ENCODE measurements at places on chromosomes 7 and 10. TPM values are rescaled to one million over a fixed set of nuclear protein-coding genes. Genes with fewer than 3 reads are reported as not detected.

- H3K27me3 ChIP-seq, result peaks cover 6% of the 10 kb centered on the region
- H3K27ac ChIP-seq, result peak overlapping the region; percentile 37
- DNase-seq, result no peak
- no peak overlapping the region for H3K4me3 ChIP-seq
Measured at GRCh38 chr10:49324711-49325110, 25.7 kb downstream of the C10orf71 start.

GRCh38 chr10:5545778-5546710, 21.3 kb downstream of the CALML3 start:
- peaks cover 5% of the 10 kb centered on the region for H3K4me1 ChIP-seq
- peaks cover 2% of the 10 kb centered on the region for H3K36me3 ChIP-seq
- H3K4me3 ChIP-seq, result no peak overlapping the region
- H3K27ac ChIP-seq, result peak overlapping the region; percentile 35
- H3K27me3 ChIP-seq, result peaks cover 3% of the 10 kb centered on the region
- peak; percentile 21 for DNase-seq

Gene BHLHA15
- not detected for total RNA-seq

GRCh38 chr7:90311175-90311574, 9.9 kb downstream of the FAM237B start:
- H3K4me1 ChIP-seq, result no peaks in the 10 kb centered on the region
- no peaks in the 10 kb centered on the region for H3K36me3 ChIP-seq
- no peak for DNase-seq
- H3K27ac ChIP-seq, result no peak overlapping the region
- H3K4me3 ChIP-seq, result no peak overlapping the region
- H3K27me3 ChIP-seq, result peaks cover 11% of the 10 kb centered on the region

GRCh38 chr10:87700031-87700796, 40.5 kb downstream of the PAPSS2 start:
- peaks cover 15% of the 10 kb centered on the region for H3K27me3 ChIP-seq
- no peak for DNase-seq
- no peak overlapping the region for H3K27ac ChIP-seq
- no peak overlapping the region for H3K4me3 ChIP-seq
- H3K4me1 ChIP-seq, result no peaks in the 10 kb centered on the region

GRCh38 chr10:110528224-110528996, 30.7 kb downstream of the DUSP5 start:
- no peak overlapping the region for H3K4me3 ChIP-seq
- H3K4me1 ChIP-seq, result peaks cover 34% of the 10 kb centered on the region
- DNase-seq, result no peak

DNA sequence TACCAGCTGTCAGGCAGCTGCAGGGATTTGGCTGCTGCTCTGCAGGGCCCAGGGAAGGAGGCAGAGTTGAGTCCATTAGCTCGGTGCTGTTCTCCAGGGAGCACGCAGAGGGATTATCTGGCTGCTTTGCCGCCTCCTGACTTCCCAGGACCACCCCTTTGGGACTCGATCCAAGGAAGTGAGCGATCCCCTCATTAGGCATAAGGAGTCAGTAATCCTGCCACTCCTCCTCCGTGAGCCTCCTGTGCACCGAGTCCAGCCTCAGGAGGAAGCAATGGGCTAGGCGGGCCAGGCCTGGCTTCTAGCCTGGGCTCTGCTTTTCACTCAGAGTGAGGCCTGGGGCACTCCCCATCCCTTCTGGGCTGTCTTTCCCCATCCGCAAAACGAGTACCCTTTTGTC, 417.9 kb downstream of the RPS24 start:
- H3K4me1 ChIP-seq, result no peaks in the 10 kb centered on the region
- DNase-seq, result no peak
- no peak overlapping the region for H3K4me3 ChIP-seq

DNA sequence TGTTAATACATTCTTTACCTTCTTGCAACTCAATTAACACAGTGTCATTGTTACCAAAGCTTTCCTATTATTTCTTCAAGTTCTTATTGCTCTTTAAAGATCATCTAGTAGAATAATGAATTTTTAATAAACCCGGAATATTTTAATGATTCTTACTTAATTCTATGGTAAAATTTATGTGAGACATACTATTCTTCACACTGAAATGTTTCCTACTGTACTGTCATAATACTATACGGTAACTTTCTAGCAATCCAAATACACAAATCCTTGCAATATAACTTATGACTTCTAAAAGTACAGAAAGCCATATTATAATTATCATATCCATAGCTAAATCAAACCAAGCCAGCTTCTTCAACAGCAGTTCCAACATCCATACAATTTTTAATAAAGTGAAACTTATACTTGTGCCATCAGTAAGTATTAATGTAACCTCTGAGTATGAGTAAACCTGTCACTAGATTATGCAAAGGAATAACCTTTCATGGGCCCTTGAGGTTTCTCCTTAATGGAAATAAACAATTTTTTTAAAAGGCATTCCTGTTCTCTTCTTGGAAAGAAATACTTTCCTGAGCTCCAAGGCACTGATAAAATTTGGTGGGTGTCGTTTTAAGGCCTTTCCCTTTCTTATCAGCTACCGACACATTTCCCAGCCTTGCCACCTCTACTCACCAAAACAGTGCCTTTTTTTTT, 87.4 kb downstream of the IMMP2L start:
- no peak overlapping the region for H3K4me3 ChIP-seq
- H3K27ac ChIP-seq, result no peak overlapping the region
- DNase-seq, result no peak
- H3K36me3 ChIP-seq, result peaks cover 2% of the 10 kb centered on the region
- H3K4me1 ChIP-seq, result no peaks in the 10 kb centered on the region
- no peaks in the 10 kb centered on the region for H3K27me3 ChIP-seq

- peaks cover 48% of the 10 kb centered on the region for H3K4me1 ChIP-seq
- H3K36me3 ChIP-seq, result peaks cover 6% of the 10 kb centered on the region
Measured at GRCh38 chr7:2037301-2037807, 195.4 kb downstream of the MAD1L1 start.

- no peaks in the 10 kb centered on the region for H3K27me3 ChIP-seq
- no peak overlapping the region for H3K27ac ChIP-seq
- no peak for DNase-seq
- H3K4me3 ChIP-seq, result no peak overlapping the region
- H3K4me1 ChIP-seq, result no peaks in the 10 kb centered on the region
Measured at GRCh38 chr7:54330216-54330800, 211.9 kb upstream of the VSTM2A start.

- DNase-seq, result no peak
- H3K4me1 ChIP-seq, result no peaks in the 10 kb centered on the region
- no peaks in the 10 kb centered on the region for H3K36me3 ChIP-seq
Measured at GRCh38 chr10:3295582-3296151, 123.1 kb upstream of the PITRM1 start.

GRCh38 chr7:148747274-148747673, 48.6 kb downstream of the CUL1 start:
- no peak overlapping the region for H3K4me3 ChIP-seq
- H3K27ac ChIP-seq, result no peak overlapping the region
- DNase-seq, result no peak
- peaks cover 7% of the 10 kb centered on the region for H3K4me1 ChIP-seq

DNA sequence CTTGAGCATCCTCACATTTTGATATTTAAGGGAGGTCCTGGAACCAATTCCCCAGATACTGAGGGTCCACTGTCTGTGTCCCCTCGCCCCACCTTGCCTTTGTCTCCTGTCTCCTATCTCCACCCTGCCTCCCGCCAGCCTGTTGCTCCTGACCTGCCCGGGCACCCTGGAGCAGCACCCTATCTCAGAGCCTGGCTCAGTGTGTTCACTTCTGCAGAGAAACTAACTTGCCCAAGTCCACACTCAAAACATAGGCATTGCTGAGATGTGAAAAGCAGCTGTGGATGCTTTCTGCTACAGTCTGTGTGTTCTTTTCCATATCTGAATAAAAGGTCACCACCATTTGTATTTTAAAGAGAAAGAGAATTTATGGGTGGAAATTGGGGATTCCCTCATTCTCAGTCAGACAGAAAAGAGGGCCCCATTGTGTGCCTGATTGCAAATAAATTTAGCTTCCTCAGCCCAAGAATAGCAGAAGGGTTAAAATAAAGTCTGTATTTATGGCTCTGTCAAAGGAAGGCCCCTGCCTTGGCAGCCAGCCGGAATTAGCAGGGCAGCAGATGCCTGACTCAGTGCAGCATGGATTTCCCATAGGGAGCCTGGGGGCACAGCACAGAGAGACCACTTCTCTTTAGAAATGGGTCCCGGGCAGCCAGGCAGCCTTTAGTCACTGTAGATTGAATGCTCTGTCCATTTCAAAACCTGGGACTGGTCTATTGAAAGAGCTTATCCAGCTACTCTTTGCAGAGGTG, 161.3 kb downstream of the EGFR start:
- no peaks in the 10 kb centered on the region for H3K36me3 ChIP-seq
- no peaks in the 10 kb centered on the region for H3K4me1 ChIP-seq
- no peak for DNase-seq
- no peaks in the 10 kb centered on the region for H3K27me3 ChIP-seq
- no peak overlapping the region for H3K27ac ChIP-seq

Gene PTPN12
- total RNA-seq, result 24.0 TPM

GRCh38 chr10:84593506-84593905, 265.1 kb downstream of the CCSER2 start:
- no peaks in the 10 kb centered on the region for H3K4me1 ChIP-seq
- peaks cover 10% of the 10 kb centered on the region for H3K27me3 ChIP-seq
- H3K4me3 ChIP-seq, result no peak overlapping the region
- H3K27ac ChIP-seq, result no peak overlapping the region
- no peaks in the 10 kb centered on the region for H3K36me3 ChIP-seq

DNA sequence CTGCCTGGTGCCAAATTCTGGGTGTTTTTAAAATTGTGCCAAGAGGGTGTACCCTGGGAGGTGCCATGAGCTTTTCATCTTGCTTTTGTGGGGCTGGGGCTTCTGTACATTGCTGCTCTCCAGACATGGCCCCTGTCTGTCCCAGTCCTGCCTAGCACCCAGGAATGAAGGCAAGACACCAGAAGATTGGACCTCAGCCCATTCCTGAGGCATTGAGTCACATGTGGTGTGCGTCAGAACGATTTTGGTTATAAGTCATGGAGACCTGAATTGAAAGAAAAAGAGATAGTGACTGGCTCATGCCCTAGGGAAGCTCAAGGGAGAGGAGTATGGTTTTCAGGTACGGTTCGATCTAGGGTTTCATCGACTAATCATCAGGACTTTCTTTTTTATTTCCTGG, 493.2 kb downstream of the TYW1 start:
- no peaks in the 10 kb centered on the region for H3K4me1 ChIP-seq
- no peaks in the 10 kb centered on the region for H3K36me3 ChIP-seq
- DNase-seq, result no peak

Gene NYAP1
- 0.42 TPM for total RNA-seq

- H3K27me3 ChIP-seq, result peaks cover 7% of the 10 kb centered on the region
- H3K4me3 ChIP-seq, result no peak overlapping the region
- H3K36me3 ChIP-seq, result no peaks in the 10 kb centered on the region
- no peak for DNase-seq
- peaks cover 11% of the 10 kb centered on the region for H3K4me1 ChIP-seq
Measured at GRCh38 chr10:30782537-30783461, 153.2 kb upstream of the LYZL2 start.

Gene PNLIPRP3
- total RNA-seq, result not detected

GRCh38 chr7:135486261-135486920, 23.5 kb downstream of the CNOT4 start:
- no peak overlapping the region for H3K27ac ChIP-seq
- peaks cover 5% of the 10 kb centered on the region for H3K4me1 ChIP-seq
- no peak for DNase-seq
- H3K4me3 ChIP-seq, result no peak overlapping the region
- peaks cover 15% of the 10 kb centered on the region for H3K36me3 ChIP-seq
- H3K27me3 ChIP-seq, result no peaks in the 10 kb centered on the region

Gene IL6
- total RNA-seq, result 0.64 TPM

DNA sequence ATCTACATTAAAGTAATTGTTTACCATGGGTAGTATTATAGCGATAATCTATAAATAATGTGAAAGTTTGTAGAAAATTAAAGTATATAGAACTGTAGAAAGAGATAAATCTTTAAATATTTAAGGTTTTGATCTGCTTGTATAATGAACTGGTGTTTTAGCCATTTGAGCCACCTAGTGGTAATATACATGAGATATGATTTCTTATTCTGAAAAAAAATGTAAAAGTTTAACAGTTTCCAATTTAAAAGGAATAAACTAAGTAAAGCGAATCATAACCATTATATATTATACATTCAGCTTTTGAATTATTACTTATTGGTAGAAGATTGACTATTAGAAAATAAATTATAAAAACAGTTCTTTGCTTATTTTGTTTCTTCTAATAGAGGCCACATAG, 91.2 kb downstream of the OTUD1 start:
- H3K36me3 ChIP-seq, result no peaks in the 10 kb centered on the region
- H3K4me3 ChIP-seq, result no peak overlapping the region
- DNase-seq, result no peak
- H3K4me1 ChIP-seq, result peaks cover 8% of the 10 kb centered on the region
- H3K27ac ChIP-seq, result no peak overlapping the region
- no peaks in the 10 kb centered on the region for H3K27me3 ChIP-seq

GRCh38 chr7:79615466-79615865, 162.0 kb upstream of the MAGI2 start:
- H3K36me3 ChIP-seq, result no peaks in the 10 kb centered on the region
- no peaks in the 10 kb centered on the region for H3K4me1 ChIP-seq
- H3K27me3 ChIP-seq, result no peaks in the 10 kb centered on the region
- H3K4me3 ChIP-seq, result no peak overlapping the region

Gene PAPOLB
- total RNA-seq, result not detected

- no peak overlapping the region for H3K4me3 ChIP-seq
- H3K27ac ChIP-seq, result no peak overlapping the region
- peaks cover 59% of the 10 kb centered on the region for H3K4me1 ChIP-seq
- H3K36me3 ChIP-seq, result peaks cover 62% of the 10 kb centered on the region
- H3K27me3 ChIP-seq, result no peaks in the 10 kb centered on the region
Measured at GRCh38 chr10:62084451-62084850, 183.0 kb downstream of the ARID5B start.

Gene SLC39A12
- total RNA-seq, result not detected

DNA sequence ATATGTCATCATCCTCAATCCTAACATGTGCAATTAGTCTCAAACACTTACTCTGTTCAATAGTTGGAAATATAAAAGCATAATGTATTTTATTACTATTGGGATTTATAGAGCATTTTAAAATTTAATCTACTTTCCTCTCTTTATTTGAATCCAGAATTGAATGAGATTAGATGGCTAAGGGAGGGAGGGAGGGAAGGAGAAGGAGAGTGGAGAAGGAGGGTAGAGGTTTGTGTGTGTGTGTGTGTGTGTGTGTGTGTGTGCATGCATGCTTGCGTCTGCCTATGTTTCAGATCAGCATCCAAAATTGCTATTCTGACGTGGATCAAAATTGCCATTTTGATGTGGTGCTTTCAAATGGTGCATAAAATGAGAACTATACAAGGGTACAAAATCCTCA, 90.8 kb downstream of the NRP1 start:
- H3K27me3 ChIP-seq, result peaks cover 2% of the 10 kb centered on the region
- H3K4me3 ChIP-seq, result no peak overlapping the region
- no peak for DNase-seq
- H3K27ac ChIP-seq, result no peak overlapping the region
- H3K4me1 ChIP-seq, result peaks cover 11% of the 10 kb centered on the region
- H3K36me3 ChIP-seq, result peaks cover 1% of the 10 kb centered on the region

Gene FAM180A
- not detected for total RNA-seq

DNA sequence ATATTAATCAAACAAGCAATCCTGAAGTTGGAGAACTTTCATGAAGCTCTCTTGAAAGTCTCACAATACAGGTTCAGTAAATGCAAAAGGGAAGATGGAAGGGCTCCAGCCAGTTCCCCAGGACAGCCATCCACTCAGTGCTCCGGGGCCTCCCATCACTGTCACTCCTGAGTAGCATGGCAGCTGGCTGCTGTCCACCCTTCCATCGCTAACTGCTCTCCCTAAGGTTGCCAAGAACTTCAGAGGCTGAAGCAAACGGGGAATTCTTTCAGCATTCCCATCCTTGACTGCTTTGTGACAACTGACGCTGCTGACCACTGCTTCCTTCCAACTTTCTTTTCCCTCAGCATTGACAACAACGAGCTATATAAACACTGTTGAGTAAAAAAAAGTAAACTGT, 69.1 kb downstream of the VPS41 start:
- no peak for DNase-seq
- H3K4me3 ChIP-seq, result no peak overlapping the region

Data from activated naive CD8-positive, alpha-beta T cell treated with anti-CD3 and anti-CD28 coated beads, Interleukin-2, amount 10 ng/mL, durations not matched to agents 7 days and 5 days (primary cell).